Esophagus squamous epithelium (tissue), 5 donors: ENCODE measurements at places on chromosomes 12 and 14.

DNA sequence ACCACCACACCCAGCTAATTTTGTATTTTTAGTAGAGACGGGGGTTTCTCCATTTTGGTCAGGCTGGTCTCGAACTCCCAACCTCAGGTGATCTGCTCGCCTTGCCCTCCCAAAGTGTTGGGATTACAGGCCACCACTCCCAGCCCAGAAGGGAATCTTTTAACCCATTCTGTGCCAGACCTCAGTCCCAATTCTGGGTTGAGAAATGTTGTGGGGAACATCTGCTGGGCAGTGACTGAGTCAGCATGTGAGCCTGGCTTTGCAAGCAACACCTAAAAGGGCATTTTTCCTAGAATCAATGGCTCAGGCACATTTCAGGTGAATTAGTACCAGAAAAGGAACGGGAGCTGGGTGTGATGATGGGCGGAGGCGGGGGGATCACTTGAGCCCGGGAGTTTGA, 7.6 kb upstream of the SPATS2 start:
- no peak for DNase-seq

GRCh38 chr12:22047494-22047893, 1.5 kb downstream of the CMAS start:
- no peak for DNase-seq

DNA sequence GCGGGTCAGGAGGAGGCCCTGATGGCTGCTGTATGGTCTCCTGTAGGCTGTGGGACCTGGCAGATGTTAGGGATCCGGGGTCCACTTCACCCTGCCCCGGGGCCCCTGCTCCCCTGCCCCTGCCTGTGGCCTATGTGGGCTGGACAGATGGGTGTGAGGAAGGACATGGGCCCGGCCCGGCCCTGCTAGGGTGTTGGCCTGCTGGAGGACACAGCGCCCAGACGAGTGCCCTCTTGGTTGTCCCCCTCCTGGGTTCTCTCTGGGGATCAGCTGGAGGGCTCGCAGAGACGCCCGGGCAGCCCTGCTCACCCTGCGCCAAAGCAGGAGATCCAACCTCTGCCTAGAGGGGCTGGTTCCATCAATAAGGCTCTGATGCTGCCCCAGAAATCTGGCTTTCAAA, 36.2 kb downstream of the BEGAIN start:
- DNase-seq: no peak

DNA sequence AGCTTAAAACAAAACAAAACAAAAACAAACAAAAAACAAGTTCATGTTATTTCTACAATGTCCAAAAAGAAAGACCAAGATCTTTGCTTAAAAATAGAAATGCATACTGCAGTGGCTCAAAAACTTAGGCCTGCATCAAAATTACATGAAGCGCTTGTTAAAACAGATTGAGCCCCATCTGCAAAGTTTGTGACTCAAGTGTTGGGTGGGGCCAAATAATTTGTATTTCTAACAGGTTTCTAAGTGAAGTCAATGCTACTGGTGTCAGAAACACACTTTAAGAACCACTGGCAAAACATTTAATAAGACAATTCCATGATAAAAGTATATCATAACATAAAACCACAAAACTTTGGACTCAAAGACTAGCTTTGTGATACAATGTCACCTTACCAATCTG, 105.6 kb downstream of the PAWR start:
- no peak for DNase-seq

DNA sequence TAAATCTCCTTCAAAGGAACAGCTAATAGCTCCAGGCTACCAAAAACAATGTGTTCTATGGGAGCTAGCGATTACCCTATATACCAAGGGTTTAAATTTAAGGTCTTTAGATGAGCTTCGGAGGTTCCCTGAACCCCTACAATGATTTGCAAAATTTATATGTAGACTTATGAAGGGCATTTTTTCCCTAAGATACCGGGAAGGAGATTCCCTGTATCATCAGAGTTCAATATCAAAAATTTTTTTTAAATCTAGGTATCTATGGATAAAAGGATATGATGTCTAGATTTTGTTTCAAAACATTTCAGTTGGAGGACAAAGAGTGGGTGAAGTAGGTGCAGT, 17.9 kb upstream of the COL2A1 start:
- DNase-seq: no peak

- no peak for DNase-seq
Measured at GRCh38 chr12:89252284-89252683, 100.0 kb downstream of the DUSP6 start.

DNA sequence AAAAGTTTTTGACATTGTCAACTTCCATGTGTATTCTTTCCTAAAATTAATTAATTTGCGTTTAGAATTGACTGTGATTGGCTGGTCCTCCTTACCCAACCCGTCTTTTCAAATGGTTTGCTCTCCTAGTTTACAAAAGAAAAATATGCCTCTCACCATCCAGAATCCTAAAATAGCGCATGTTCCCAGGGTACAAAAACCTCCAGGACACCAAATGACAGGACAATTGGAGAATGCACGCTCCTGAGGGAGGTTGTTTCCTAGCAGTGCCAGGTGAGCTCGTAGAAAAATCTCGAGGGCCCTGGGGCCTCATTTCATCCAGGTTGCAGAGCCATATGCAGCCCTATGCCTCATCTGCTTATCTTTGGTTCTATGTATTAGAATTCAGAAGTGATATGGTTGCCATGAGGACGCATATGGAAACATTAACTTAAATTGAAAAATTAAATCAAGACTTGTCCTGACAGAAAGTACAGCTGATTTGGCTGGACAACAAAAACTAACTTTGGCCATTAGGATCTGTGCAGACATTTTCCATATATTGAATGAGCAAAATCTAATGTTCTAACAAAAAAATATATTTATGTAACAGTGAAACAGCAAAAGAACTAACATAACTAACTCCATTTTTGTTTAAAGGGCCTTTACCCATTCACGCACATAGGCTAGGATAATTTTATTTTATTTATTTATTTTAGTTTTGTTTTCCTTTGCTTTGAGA, 28.2 kb upstream of the EGLN3 start:
- DNase-seq: no peak

GRCh38 chr12:46219132-46219876, 49.5 kb downstream of the SLC38A1 start:
- no peak for DNase-seq

GRCh38 chr12:91618281-91618680, 435.7 kb upstream of the DCN start:
- DNase-seq: no peak

DNA sequence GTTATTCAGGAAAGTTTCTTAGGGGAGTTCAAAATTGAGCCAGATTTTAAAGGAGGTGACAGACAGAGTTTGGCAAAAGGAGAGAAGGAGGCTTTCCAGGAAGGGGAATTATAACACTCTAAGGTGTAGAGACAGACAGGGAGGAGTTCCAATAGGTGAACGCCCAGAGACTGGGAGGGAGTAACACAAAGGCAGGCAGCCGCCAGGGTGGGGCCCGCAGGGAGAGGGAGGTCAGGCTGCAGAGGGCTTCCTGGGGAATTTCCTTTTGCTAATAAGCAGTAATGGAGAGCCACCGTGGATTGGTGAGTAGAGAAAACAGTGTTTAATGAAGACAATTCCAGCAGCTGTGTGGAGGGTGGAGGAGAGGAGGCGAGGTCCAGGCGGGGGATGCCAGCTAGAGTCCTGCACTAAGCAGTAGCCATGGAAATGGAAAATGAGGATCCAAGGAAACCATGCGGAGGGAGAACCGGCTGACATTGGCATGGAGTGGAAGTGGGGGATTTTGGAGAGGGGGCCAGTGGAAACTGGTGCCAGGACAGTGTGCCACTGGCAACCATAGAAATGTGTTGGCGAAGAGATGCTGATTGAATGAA, 22.2 kb downstream of the GRIN2B start:
- no peak for DNase-seq

DNA sequence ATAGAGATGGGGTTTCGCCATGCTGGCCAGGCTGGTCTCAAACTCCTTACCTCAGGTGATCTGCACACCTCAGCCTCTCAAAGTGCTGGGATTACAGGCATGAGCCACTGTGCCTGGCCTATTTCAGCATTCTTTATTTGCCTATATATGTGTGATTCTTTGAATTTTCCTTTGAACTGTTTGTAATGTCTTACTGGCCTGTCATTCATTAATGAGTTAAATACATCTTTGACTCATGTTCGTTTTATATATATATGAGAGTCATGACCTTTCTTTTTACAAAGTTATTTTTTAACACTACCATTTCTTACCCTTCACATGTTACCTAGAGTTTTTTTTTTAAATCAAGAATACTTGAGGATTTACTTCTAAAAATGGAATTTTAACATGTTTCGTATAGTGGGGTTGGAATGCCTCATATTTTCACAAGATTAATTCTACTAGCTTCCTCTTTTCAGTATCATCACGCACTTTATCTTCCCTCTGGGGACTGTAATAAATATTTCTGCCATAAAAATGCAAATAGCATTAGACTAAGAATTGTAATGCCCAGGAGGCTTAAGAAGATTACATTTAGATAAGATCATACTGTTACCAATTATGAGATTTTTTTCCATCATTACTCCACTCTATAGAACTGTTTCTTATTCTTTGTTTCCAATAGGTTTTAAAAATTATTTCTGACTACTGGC, 66.7 kb downstream of the NTN4 start:
- DNase-seq: no peak

- no peak for DNase-seq
Measured at GRCh38 chr14:74949859-74950573, 5.4 kb downstream of the PGF start.

DNA sequence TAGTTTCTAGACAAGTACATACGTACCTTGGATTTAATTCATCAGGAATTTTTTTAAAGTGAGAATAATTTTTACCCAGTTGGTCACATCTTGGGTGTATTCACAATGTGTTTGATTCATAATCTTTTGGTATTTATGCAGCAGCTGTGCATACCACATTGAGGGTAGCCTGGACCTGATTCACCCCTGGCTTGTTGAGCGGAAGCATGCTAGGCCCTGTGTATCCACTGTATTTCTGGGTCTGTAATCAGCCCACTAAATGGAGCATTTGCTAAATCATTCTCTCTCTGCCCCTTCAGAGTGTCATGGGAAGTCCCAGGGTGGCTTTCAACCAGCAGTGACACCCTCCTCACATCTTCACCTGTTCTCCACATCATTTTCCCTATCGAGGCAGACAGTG, 203.8 kb upstream of the RGS6 start:
- DNase-seq: no peak

DNA sequence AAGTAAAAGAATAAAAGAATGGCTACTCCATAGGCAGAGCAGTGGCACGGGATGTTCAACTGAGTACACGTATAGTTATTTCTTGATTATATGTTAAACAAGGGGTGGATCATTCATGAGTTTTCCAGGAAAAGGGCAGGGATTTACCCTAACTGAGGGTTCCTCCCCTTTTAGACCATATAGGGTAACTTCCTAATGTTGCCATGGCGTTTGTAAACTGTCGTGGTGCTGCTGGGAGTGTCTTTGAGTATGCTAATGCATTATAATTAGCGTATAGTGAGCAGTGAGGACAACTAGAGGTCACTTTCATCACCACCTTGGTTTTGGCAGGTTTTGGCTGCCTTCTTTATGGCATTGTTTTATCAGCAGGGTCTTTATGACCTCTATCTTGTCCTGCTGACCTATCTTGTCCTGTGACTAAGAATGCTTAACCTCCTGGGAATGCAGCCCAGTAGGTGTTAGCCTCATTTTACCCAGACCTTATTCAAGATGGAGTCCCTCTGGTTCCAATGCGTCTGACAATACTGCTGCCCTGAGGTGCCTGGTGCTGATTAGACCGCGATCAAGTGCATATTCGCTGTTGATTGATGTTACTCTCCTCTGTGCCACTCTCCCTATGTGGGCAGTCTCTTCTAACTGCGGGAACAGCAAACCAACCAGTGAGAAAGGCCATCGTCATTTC, 67.6 kb upstream of the AMN1 start:
- DNase-seq: no peak

DNA sequence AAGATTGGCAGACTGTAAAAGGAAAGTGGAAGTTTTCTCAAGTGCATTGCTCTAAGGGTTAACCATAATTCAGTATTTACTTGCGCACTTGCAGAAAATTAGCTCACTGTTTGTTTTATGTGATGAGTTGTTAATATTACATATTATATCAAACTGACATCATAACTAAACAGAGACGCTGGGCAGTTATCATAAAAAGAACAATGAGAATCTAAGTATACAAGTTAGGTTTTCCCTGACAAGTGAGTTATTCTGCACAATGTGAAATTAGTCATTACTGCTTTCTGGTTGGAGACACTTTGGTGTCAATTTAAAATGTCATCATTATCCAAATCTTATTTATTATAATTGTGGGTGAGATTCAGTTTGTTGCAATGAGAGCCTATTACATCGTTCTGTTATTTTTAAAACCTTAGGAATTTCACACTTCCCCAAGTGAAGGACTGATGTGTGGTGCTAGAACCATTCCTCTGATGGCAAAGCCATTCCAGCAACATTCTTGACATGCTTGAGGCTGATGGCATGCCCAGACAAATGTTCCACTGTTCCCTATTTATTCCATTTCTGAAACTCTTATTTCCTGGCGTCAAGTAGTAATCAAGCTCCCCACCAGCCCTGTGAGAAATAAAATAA, 90.1 kb upstream of the FLRT2 start:
- no peak for DNase-seq

GRCh38 chr12:47778881-47779280, 5.8 kb downstream of the SLC48A1 start:
- DNase-seq: no peak

DNA sequence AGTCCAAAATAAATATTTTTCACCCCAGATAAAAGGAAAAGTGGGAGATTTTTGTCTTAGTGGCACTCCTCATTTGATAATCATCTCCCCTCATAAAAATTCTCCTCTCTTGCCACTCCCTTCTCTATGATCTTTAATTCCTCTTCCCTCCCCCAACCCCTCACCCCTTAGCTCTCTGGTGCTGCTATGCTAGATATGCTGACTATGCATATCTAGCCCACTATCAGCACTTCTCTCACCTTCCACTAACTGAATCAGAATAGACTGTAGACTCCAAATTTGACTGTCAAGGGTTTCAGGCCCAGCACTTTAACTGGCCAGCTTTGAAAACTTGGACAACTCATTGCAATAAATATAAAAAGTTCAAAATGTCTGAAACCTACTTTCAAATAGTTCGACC, 254.2 kb downstream of the ETNK1 start:
- no peak for DNase-seq

- no peak for DNase-seq
Measured at GRCh38 chr12:123873793-123874192, 98.8 kb downstream of the CCDC92 start.

DNA sequence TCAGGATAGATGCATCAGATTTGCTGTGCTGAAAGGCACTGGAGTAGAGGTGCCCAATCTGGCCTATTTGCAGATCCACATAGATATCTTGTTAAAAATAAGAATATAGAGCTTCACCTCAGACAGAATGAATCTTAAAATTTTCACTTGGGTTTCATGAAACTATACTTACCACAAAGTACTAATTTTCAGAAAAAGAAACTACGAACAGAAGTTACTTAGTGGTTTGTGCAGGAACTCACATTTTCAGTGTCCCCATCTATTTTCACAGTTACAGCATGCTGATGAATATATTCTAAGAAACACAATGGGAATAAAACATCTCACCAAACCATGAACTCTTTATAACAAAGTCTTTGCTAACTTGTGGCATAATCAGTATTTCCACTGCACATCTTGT, 449.4 kb downstream of the RERGL start:
- no peak for DNase-seq

GRCh38 chr12:113591480-113591974, 119.9 kb upstream of the LHX5 start:
- DNase-seq: no peak
